ENCODE measurements at places on chromosomes 1 and 21. TPM values are rescaled to one million over a fixed set of nuclear protein-coding genes. Genes with fewer than 3 reads are reported as not detected.

Gene TNNI3K
- total RNA-seq = 6.8 TPM

Gene CRYBG2
- total RNA-seq = not detected

Gene NPPB
- not detected for total RNA-seq

Gene MYBPHL
- total RNA-seq = 3.1 TPM

Gene NES
- total RNA-seq = 14.7 TPM

Gene RNF186
- not detected for total RNA-seq

Gene PAQR6
- total RNA-seq = not detected

Gene POLR3GL
- 78.8 TPM for total RNA-seq

DNA sequence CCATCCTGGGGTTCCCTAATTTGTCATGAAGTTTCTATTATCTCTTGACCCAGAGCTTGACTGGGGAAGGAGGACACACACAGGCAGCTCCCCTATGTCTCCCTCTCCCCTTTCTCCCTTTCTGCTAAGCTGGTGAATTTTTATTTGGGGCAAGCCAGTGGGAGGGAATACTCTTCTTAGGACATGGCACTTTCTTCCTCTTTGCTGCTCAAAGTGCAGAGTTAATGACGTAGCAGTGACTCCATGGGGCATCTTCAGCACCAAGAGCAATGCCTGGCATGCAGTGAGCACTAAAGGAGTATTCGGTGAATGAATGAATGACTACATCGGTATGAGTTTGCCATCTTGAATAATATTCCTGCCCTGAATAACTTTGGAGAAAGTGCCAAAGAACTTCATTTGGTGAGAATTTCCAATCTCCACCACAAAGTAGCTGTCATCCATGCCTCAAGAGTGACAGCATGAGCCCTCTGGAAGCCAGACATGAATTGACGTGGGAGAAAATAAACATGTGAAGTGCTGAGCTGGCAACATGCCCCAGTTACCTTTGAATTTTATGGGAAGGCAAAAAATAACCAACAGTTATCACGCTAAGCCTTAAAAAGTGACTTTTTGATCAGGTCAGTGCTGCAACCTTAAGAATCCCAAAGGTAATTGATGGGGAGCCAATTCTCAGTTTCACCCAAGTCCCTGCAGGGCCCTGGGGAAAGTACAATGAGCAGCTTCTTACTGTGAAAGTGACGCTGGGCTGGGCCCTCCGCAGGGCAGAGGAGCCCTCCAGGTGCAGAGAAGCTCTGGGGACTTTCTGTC is 22.1 kb upstream of the ATF3 start:
- no peak overlapping the region for H3K27ac ChIP-seq
- no peak for DNase-seq
- H3K27me3 ChIP-seq = peaks cover 22% of the 10 kb centered on the region

GRCh38 chr1:240285540-240285939 is 193.9 kb downstream of the FMN2 start:
- H3K36me3 ChIP-seq = no peaks in the 10 kb centered on the region
- no peaks in the 10 kb centered on the region for H3K4me1 ChIP-seq
- H3K27me3 ChIP-seq = no peaks in the 10 kb centered on the region
- no peak overlapping the region for H3K4me3 ChIP-seq
- H3K27ac ChIP-seq = no peak overlapping the region

DNA sequence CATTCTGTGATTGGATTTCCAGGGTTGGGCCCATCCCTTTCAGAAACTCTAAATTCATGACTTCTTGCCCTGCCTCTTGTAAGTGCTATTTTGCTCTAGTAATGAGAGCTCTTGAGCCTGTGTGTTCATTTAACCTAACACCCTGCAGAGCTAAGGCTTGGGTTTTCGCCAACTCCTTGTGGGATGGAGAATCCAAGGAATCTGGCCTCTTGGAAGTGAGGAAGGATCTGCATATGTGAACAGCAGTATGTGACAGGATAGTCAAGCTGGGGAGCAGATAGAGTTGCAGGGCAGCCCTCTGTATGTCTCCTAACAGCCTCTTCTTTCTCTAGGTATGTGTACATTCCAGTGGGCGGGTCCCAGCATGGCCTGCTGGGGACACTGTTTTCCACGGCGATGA is 258.9 kb downstream of the HHAT start:
- H3K27ac ChIP-seq = no peak overlapping the region
- no peaks in the 10 kb centered on the region for H3K4me1 ChIP-seq
- DNase-seq = no peak
- no peaks in the 10 kb centered on the region for H3K27me3 ChIP-seq

GRCh38 chr21:45136927-45137611 is 62.7 kb downstream of the ADARB1 start:
- H3K27me3 ChIP-seq = no peaks in the 10 kb centered on the region
- H3K4me1 ChIP-seq = peaks cover 46% of the 10 kb centered on the region
- no peaks in the 10 kb centered on the region for H3K36me3 ChIP-seq
- peak overlapping the region; percentile 83 for H3K27ac ChIP-seq
- H3K4me3 ChIP-seq = no peak overlapping the region
- peak; percentile 86 for DNase-seq

DNA sequence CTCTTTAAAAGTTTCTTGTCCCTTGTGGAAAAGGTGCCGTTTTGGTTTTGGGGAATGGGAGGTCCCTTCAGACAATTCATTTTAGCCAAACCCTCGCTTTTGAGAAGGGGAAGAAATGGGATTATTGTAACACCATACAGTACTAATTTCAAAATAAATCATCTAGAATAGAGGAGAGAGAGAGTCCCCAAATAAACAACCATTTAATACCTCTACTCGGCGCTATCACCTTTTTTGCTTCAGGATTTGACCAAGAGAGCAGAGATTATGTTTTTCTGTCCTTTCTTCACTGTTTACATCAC is 770 bp upstream of the RC3H1 start:
- peak overlapping the region; percentile 94 for H3K27ac ChIP-seq
- no peaks in the 10 kb centered on the region for H3K36me3 ChIP-seq
- peaks cover 25% of the 10 kb centered on the region for H3K4me1 ChIP-seq
- no peak for DNase-seq
- H3K27me3 ChIP-seq = no peaks in the 10 kb centered on the region

DNA sequence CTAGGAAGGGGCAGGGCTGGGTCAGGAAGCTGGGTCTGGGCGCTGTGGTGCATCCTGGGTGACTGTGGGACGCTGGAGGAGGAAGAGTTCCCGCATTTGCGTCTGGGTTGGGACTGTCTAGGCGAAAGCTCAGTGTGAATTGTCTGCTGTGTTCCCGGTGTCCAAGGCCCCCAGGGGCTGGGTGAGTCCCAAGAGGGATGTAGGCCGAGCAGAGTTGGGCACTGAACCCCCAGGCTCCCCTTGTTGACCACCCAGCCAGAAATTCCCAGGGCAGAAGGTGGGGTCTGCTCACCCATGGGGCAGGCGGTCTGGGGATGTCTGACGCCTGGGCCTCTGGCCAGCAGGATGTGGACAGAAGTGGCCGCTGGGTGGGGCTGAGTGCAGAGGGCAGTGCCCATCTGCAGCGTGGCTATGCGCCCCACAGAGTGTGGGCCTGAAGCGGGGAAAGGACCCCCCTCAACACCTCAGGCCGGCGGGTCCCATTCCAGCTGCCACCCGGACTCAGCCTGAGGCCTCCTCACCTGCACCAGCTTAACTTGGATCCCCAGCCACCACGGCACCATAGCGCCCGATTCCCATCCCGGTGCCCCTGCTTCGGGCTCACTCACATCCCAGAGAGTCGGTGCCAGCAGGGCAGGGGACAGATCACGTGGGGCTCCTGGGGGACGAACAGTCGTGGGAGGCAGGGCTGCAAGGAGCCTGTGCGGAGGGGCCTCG is 37.0 kb upstream of the POFUT2 start:
- H3K27ac ChIP-seq = no peak overlapping the region
- no peak for DNase-seq
- peaks cover 7% of the 10 kb centered on the region for H3K27me3 ChIP-seq
- H3K36me3 ChIP-seq = no peaks in the 10 kb centered on the region
- no peak overlapping the region for H3K4me3 ChIP-seq
- H3K4me1 ChIP-seq = peaks cover 13% of the 10 kb centered on the region

DNA sequence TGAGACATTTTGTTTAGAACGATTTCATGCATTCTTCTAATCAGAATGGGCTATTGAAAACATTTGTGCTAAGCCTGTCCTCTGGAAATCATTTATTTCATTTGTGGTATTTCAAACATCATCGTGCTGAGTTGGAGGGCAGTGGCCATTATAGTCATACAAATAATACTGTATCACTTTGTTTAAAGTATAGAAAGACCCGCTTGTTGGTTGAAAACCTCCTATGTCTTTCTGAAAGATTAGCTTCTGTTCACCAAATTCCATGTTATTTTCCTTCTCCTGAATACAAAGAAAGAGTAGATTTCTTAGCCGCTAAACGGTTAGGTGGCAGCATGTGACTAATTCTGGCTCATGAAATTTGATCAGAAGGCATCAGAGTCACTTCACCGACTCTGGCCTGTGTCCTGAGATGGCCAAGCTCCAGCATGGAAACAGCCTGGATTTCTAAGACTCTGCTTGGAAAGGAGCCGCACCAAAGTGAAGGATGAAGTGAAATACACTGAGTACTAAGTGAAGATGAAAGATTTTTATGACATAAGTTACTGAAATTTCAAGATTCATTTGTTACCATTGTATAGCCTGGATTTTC is 355.1 kb downstream of the USP25 start:
- peaks cover 3% of the 10 kb centered on the region for H3K4me1 ChIP-seq
- no peaks in the 10 kb centered on the region for H3K36me3 ChIP-seq
- peak; percentile 86 for DNase-seq
- H3K4me3 ChIP-seq = peak overlapping the region; percentile 24
- no peaks in the 10 kb centered on the region for H3K27me3 ChIP-seq

DNA sequence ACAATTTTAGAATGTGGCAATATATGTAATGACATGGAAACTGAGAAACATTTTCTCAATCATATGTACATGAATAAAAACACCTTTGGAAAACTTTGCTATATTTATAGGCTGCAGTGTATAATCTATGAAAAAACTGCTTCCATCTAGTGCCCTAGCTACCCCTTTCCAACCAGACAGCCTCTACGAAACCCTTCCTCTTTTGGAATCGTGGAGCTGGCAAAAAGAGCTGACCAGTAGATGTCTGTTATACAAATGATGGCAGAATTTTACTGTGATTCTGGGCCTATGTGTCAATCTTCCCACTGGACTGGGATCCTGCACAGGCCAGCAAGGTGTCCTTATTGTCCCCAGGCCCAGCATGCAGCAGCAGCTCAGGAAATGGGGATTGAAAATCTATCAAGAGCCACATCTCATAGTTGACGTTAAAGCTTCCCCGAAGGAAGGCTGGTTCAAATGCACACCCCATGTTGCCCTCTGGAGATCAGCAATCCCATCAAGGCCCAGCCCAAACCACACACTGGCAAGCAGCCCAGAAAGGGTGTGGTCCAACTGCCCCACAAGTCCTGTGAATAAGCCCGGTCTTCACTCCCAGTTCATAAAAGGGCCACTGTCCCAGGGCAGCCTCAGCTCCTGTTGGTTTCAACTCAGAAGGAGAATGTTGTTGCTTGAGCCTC is 8.8 kb upstream of the FAM20B start:
- peak; percentile 74 for DNase-seq
- no peaks in the 10 kb centered on the region for H3K27me3 ChIP-seq
- peaks cover 6% of the 10 kb centered on the region for H3K4me1 ChIP-seq
- no peak overlapping the region for H3K27ac ChIP-seq
- no peaks in the 10 kb centered on the region for H3K36me3 ChIP-seq

GRCh38 chr1:40450495-40451237 is 390 bp downstream of the ZFP69B start:
- H3K36me3 ChIP-seq = no peaks in the 10 kb centered on the region
- H3K4me1 ChIP-seq = peaks cover 4% of the 10 kb centered on the region
- no peaks in the 10 kb centered on the region for H3K27me3 ChIP-seq
- no peak for DNase-seq

DNA sequence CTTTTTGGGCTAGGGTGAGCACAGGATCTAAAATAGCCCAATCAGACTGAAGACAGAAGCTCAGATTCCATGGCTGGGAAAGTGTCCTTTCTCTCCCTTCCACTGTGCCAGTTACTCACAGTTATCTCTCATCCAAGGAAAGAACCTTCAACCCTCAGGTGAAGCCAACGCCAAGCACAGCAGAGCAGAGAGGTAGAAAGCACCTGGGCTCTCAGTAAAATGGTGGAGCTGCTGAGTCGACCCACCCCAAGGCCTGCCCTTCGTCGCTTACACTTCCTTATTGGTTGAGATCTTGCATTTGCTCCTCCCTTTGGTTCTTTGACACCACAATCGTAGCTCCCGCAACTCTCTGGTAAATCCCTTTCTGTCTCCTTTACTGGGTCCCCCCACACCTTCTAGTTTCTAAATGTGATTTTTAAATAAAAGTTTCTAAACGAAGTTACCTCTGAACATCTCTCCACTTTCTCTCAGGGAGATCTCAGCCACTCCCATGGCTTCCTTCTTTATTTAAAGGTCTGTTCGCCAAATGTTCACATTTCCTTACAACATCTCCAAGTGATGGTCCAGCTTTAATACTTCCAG is 27.5 kb upstream of the SLC30A1 start:
- DNase-seq = no peak
- no peaks in the 10 kb centered on the region for H3K36me3 ChIP-seq
- H3K27ac ChIP-seq = no peak overlapping the region
- H3K4me3 ChIP-seq = no peak overlapping the region
- H3K27me3 ChIP-seq = no peaks in the 10 kb centered on the region

GRCh38 chr1:53125122-53125521 is 17.3 kb downstream of the SLC1A7 start:
- no peaks in the 10 kb centered on the region for H3K27me3 ChIP-seq
- H3K4me3 ChIP-seq = no peak overlapping the region
- H3K4me1 ChIP-seq = peaks cover 8% of the 10 kb centered on the region
- DNase-seq = no peak

DNA sequence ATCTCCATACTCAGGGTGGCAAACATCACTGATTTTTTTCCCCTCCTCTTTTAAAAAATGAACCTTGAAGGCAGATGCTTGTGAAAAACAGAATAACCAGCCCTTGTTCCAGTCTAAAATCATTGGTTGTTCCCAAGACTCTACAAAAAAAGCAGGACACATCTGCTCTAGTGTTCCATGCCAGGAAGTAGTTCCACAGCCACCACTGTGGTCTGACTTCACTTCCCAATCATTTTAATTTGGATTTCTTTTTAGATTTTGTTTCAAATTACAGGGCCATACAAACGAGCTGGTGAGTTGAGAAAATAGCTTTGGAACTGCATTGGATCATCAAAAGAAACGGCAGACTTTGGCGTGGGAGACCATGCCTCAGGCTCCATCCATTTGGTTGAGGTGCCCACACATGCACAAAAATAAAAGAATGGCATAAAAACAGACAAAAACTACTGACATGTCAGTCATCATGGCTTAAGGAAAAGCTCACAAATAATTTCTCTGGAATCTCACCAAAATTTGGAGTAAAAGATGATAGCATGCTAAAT is 210.0 kb downstream of the GABPA start:
- DNase-seq = no peak
- H3K4me3 ChIP-seq = no peak overlapping the region
- H3K4me1 ChIP-seq = no peaks in the 10 kb centered on the region
- no peak overlapping the region for H3K27ac ChIP-seq
- no peaks in the 10 kb centered on the region for H3K27me3 ChIP-seq
- H3K36me3 ChIP-seq = no peaks in the 10 kb centered on the region

DNA sequence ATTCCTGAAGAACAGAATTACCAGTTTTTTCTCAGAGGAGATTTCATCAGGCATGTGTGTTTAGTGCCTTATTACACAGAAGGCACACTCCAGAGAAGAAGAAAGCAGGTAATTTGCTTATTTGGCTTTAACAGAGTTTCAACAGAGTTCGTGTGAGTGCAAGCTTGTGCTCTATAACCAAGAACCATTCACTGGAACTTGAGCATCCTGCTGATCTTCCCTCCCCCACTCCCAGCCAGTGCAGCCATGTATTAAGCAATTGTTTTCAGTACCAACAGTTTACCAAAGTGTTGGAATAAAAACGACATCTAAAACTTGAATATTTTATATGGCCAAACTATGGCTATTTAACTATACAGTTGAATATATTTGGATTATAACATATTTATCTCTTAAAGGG is 4.3 kb downstream of the MGST3 start:
- H3K4me1 ChIP-seq = peaks cover 76% of the 10 kb centered on the region
- peak overlapping the region; percentile 93 for H3K27ac ChIP-seq
- H3K27me3 ChIP-seq = no peaks in the 10 kb centered on the region
- H3K4me3 ChIP-seq = no peak overlapping the region
